ENCODE measurements at places on chromosomes 2 and 18. TPM values are rescaled to one million over a fixed set of nuclear protein-coding genes. Genes with fewer than 3 reads are reported as not detected.

CCDC150 gene
- 0.89 TPM for total RNA-seq

VWC2L gene
- total RNA-seq = not detected

RUFY4 gene
- not detected for total RNA-seq

FAM110C gene
- total RNA-seq = 2.9 TPM

DNA sequence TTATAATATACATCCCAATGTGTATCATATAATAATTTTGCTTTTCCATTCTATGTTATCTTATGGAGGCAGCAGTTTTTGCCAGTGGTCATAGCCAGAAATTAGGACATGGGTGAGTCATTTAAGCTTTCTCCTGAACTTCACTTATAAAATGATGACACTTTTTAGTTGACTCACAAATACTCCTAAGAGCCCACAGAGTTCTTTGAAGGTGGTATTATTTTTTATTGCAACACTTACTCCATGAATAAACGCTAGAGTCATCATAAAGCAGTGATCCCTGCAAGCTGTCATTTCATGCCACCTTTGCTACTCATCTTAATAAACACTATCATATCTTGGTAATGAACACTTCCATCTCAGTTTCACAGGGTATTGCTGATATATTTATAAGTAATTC is 69.9 kb upstream of the MAPRE2 start:
- no peak for DNase-seq

- DNase-seq = peak; percentile 54
Measured at GRCh38 chr2:67616749-67617148, 219.6 kb downstream of the ETAA1 start.

- DNase-seq = peak; percentile 86
Measured at GRCh38 chr2:45651415-45652089, at the start of gene PRKCE. TSS of gene PRKCE (plus strand) at chr2:45651675.

GRCh38 chr2:120403676-120404075 is 57.7 kb downstream of the INHBB start:
- no peak for DNase-seq

DNA sequence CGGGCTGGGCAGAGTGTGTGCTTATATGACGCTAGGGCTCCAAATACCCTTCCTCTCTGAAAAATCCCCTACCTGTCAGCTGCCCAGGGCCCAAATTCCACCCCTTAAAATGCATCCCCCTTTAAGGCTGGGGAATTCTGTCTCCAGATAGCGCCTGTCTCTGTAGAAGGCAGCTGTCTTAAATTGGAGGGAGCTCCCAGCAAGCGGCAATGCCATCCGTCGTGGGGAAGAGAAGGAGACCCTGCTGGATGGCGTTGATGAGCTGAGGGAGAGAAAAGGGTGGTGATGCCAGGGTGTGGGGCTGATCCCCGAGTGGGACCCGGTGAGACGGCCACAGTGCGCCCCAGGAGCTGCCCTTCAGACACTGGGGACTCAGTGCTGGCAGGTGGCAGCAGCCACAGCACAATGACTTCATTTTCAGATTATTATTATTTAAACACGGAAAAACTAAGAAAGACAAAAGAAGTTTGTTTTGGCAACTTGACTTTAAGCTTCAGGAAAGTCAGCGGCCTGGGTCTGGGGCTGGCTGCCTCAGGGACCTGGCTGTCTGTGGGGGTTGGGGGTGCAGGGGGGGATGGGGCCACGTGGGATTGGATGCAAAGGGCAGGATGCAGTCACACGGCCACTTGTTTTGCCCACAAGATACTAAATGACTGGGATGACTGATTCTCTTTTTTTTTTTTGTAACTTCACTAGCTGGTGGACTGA is 152.8 kb downstream of the TFCP2L1 start:
- no peak for DNase-seq

GRCh38 chr2:177537636-177538035 is 145.1 kb downstream of the AGPS start:
- DNase-seq = no peak

DNA sequence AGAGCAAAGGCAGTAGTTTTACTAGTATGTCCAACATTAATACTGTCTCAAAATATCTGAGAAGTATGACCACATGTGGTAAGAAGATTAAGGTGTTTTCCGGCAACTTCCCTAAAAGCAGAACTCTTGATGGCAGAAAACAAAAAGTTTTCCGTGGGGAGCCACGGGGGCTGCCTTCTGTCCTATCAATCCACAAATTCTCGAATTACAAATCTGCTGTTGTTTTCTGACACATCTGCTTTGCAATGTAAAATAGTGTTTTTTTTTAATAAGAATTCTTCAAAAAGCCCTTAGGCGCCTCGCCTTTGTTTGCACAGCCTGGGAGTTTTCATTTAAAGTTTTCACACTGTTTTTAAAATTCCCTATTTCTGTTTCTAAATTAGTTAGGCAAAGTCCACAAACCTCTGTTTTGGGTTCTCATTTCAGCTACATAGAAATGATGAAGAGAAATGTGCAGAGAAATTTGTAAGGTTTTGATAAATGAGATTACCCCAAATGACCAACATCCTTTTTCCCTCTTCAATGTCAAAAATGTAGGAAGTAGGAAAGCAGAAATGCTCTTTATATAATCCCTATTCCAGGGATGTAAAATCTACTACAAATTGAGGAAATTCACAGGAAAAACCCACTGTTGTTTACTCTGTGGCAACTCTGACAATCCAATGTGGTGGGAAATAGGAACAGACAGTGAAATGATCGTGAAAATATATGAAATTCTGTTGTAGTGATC is 385.8 kb downstream of the ZEB2 start:
- DNase-seq = no peak

GRCh38 chr2:81436256-81436655 is 1131.7 kb upstream of the LRRTM1 start:
- no peak for DNase-seq

DNA sequence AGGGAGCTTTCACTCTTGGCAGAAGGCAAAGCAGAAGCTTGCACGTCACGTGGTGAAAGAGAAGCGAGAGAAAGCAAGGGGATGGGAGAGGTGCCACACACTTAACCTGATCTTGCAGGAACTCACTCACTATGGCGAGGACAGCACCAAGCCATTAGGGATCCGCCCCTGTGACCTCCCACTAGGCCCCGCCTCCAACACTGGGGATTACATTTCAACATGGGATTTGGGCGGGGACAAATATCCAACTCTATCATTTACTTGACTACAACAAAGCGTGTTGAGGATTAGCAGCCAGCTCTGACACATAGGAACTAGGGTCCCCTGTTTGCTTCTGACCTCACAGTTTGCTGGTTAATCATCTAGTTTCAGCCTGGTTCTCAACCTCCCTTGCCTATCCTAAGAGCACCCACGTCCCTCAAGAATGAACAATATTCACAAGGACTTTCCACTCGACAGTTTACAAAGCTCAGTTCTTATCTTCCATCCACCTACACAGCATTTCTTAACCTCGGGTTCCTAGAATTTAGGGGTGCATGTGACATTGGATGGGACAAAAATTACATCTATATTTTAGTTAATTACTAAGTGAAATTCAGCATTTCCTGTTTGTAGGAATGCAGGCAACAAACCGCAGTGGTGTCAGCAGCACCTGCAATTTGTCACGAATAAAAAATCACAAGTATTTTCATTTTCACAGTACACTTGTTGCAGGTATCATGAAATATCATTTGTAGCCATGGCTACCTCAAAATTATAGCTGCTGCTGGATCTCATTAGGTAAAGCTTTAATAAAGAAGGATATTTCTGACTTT is 36.0 kb downstream of the LBH start:
- DNase-seq = no peak

GRCh38 chr2:174722942-174723592 is 41.2 kb downstream of the CHRNA1 start:
- no peak for DNase-seq

DNA sequence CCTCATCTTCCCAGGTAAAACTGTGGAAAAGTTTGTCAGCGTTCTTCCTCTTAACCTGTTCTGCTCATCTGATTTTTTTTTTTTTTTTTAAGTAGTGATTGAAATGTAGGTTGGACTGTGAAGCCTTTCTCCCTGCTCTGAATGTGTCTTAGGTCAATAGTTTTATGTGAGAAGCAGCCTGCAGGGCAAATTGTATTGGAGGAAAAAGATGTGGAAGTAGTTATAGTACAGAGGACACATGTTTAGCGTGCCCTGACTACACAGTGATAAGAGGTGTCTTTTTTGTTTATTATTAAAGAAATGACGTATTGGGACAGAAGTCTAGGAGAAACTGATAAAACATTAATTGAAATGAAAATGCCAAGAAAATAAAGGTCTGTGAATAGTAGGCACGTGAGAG is 1.5 kb downstream of the MTA3 start:
- DNase-seq = no peak

GRCh38 chr2:232600053-232600773 is 33.2 kb upstream of the EFHD1 start:
- DNase-seq = no peak

- DNase-seq = no peak
Measured at GRCh38 chr2:43300781-43301583, 74.6 kb upstream of the ZFP36L2 start.

DNA sequence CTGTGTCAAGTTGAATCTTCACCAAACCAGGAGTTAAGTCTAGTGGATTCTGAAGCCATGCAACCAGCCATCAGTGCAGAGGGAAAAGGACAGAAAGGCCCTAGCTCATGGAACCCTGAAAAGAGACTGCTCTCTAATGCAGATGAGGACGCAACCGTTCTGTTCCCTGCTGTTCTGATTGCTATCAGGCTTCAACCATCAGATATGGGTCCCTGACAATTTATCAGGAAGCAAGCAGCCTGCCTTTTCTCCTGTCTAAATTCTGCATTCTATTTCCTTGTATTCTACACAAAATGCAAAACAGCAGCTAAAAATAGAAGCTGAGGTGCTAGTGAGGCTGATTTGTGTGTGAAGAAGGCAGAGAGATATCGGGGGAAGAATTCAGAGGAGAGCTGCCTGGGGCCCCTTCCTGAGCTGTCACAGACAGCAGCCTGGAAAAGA is 68.4 kb upstream of the RTN4 start:
- no peak for DNase-seq

DNA sequence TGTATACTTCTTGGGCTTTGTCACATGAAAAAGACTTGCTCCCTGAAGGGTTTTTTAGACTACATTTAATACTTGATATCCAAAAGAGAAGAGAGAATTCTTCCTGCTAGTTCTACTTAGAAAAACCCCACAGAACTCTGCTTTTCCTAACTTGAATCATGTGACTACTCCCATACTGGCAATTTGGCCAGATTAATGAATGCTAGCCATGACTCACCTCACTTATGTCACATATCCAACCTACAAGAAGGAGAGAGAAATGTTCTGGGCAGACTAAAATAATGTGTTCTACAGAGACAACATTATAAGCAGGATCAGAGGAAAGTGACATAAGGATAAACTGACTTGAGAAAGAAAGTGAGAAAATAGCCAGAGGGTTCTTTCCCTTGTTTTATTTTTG is 249.3 kb upstream of the GULP1 start:
- DNase-seq = no peak

DNA sequence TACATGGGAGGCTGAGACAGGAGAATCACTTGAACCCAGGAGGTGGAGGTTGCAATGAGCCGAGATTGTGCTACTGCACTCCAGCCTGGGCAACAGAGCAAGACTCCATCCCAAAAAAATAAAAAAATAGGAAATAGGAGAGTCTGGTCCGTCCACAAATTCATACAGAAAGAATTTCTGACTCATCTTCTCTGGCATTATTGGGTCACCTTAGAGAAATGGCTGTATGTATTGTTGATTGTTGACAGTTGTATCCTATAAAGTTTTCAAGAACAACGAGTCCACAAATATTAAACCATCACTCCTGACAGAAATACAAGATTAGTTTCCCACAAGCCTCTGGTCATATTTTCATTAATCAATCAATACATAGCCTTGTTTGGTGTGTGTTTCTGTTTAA is 20.4 kb downstream of the RBM43 start:
- no peak for DNase-seq

DNA sequence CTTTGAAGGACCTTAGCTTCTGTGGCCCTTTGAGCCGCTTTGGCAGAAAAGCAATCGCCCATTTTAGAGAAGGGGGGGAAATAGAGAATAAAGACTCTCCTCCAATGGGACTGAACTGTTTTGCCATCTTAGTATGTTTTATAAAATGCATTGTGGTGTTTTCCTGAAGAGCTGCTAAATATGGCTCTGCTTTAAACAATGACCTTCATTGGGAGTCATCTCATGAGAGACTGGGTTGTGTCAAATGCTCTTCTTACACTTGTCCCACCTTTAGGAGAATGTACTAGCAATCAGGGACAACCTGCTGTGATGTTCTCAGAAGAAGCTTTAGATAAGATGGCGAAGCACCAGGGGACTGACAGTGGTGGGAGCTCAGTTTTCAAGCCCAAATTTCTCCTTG is 418.9 kb upstream of the POU3F3 start:
- DNase-seq = no peak

DNA sequence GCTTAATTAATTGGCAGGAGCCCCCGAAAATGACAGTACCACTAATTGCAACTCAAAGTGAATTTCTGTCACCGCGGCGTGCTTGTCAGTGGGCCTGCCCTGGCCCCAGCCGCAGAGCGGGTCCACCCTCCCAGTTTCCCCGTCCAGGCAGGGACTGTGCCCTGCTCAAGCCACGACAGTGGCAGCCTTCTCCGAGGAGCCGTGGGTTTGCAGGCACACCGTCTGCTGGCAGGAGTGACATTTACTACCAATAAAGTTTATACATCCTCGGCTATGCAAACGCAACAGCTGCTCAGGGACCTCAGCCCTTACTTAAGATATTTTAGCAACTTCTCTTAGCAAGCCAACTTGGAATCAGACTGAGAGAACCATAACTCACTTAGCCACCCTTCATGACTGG is 112.7 kb downstream of the GBX2 start:
- no peak for DNase-seq

DNA sequence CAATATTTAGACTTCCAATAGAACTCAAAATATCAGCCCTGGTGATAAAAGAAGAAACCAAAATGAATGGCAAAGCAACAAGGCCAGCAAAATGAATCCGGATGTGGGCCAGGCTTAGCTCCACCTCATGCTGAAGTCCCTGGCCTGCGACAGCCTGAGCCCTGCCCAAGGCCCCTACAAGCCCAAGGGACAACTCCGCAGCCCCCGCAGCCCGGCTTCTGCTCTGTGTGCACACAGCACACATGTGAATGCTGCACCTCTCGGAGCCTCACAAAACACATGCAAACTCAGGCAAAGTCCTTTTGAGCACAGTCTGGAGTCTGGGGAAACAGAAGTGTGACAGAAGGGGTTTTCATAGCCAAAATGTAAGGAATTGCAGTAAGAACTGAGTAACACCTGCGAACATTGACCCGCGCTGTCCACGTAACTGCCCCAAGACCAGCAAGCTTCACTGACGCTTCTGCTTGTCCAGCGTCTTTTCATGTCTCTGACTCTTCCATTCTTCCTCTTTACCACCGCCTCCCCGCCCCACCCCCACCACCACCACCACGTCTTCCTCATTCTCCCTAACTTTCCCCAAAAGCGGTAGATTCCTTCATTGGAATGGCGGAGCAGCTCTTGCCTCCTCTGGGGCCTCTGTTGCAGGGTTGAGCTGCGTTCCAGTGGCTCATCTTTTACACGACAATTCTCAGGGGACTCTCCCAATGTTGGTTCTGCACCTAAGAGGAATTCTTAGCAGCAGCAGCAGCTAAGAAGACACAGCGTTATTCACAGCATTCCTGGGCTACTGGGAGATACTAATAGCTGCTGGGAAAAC is 136.4 kb upstream of the COPS8 start:
- no peak for DNase-seq
